ENCODE measurements at places on chromosomes 7 and 10. TPM values are rescaled to one million over a fixed set of nuclear protein-coding genes. Genes with fewer than 3 reads are reported as not detected.

GRCh38 chr10:28381466-28381865 is 78.6 kb upstream of the MPP7 start:
- DNase-seq: no peak

DNA sequence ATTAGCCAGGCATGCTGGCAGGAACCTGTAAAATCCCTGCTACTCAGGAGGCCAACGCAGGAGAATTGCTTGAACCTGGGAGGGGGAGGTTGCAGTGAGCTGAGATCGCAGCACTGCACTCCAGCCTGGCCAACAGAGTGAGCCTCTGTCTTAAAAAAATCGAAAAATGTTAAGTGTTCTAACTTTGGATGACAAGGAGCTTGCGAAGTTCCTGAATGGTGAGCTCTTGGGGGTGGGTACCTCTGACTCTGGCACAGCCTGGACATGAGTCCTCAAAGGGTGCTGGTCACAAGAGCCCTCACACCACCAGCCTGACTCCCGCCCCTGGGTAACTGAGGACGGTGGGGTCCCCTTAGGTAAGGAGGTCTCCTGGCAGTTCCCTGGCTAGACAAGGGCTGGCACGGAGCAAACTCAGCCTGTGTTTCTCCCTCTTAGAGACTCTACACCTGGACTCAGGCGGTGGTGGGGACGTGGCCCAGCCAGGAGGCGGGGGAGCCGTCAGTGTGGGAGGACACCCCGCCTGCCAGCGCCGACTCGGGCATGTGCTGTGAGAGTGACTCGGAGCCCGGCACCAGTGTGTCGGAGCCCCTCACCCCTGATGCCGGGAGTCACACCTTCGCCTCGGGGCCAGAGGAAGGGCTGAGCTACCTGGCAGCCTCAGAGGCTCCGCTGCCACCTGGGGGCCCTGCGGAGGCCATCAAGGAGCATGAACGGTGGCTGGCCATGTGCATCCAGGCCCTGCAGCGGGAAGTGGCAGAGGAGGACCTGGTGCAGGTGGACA is 24.1 kb downstream of the AMZ1 start:
- DNase-seq: no peak

DNA sequence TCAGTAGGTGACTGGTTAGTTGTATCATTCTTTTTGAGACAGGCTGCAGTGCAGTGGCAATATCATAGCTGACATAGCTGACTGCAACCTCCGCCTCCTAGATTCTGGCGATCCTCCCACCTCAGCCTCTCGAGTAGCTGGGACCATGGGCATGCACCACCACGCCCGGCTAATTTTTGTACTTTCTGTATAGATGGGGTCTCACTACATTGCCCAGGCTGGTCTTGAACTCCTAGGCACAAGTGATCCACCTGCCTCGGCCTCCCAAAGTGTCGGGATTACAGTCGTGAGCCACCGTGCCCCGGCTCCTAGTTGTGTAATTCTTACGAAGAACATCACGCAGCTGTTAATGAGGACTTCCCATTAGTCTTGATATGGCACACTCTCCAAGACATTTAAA is 123.4 kb upstream of the VKORC1L1 start:
- no peak for DNase-seq

DNA sequence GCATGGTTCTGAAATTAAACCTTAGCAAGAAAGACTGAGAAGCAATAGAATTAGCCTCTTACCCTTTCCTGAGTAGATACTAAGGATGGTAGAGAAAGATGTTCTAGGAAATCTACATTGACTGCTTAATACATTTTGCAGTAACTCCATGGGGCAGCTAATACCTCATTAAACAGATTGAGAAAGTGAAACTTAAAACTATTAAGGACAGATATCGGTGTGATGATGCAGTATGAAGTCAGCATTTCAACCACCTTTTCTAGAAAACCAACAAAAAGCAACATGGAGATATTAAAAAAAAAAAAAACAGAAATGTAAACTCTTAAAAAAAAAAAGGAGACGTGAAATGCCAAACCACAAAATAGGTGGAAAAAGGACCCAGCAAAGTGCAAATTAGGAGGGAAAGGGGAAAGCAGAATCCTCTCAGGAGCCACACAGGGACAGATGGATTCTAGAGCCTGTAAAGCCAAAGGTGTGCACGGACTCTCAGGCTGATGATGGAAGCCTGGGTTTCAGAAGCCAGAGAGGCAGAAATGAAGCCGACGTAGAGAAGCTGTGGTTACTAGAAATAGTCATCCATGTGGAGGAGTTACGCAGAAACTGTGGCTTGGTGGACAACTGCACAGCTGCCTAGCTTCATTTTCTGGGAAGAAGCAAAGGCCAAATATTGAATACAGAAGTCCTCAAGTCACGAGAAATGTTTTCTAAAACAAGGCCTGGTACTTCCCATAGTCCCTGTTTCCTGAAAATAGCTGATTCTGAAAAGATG is 38.1 kb upstream of the GPR141 start:
- DNase-seq: no peak

MYO1G gene
- polyA plus RNA-seq: 3.6 TPM

- no peak for DNase-seq
These were observed 195.0 kb upstream of the PLXNA4 start for GRCh38 chr7:132771301-132771730.

LRRD1 gene
- not detected for polyA plus RNA-seq

CYP26A1 gene
- polyA plus RNA-seq: not detected

DNA sequence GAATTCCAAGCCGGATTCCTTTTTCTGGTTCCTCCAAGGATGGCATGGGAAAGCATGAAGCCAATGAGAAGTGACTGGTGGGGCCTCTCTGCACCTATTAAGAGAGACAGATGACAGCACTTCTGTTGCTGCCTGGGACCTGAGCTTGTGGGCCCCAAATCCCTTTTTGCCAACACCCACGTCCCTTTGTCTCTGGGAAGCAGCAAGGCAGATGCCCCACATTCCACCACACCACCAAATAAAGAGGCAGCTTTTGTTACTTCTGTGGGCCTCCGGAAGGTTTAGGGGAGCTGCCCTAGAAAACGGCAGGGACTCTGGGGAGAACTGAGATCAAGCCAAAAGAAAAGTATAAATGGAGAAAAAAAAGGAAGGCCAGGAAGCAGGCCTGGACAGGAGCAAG is 3.4 kb downstream of the CCDC136 start:
- DNase-seq: no peak

DNAJC12 gene
- 3.1 TPM for polyA plus RNA-seq

DNA sequence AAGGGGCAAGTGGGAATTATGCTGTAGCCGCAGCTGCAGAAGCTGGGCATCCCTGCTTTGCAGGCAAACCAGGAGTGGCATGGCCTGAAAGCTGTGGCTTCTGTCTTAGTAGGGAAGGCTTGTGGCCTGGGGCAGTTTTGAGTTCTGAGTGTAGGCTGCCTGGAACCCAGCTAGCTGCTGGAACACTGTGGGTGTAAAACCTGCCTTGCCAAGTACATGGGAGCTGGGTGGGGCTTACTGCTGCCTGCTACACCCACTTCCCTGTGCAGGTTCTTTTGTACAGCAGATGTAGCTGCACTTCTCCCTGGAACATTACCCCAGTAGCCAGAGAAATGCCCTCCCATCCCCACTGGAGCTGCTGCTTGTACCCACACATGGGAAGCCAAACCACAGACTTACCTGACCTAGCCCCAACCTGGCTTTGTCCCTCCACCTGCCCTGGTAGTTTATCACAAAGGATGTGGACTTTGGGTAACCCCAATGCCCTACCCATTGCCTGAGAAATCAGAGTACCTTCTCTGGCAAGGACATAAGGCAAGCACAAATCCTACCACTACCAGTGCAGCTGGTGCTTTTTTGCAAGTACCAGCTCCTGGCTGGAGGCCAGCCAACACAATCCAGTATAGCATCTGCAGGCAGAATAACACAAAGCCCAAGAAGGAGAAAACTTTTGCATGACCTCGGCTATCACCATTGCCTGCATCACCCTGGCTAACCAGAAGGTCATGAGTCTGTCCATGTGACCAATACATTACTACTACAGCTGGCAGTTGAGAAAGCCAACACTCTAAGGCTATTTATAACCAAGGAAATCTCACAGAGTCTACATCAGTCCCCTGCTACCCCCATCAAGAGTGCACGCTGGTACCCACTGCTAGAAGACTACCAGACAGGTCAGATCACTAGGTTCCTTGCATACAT is 26.5 kb upstream of the PPP1R3A start:
- no peak for DNase-seq

DNA sequence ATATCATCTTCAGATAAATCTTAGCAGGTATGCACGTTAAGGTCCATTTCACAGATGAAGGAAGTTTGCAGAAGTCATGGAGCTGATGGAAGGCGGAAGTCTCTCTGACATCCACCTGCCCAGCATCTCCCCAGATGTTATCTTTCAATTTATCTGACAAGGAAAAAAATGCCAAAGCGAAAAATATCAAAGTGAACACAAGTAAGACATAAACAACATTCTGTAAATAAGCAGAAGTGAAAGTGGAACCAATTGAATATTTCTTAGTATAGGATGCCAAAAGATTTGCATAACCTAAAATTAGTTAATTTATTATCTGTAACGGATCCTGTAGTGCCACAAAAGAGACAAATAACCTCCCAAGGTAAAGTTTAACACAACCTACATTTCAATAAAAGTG is 73.6 kb upstream of the NEBL start:
- DNase-seq: no peak

DNA sequence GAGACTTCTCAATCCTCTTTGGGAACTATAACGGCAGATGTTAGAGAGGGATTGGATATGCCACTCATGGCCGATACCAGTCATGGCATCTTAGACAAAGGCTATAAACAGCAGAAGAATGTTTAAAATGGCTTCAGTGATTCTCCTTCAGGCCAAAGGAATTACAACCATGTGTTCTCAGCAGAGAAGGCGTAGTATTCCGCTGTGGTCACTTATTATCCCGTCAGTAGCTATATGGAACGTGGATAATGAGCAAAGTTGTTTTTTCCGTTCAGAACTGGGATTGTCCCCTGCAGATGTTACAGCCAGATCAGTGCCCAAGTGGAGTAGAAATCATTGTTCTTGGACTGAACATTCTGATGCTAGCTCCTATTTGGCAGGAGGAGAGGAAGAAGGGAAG is 43.1 kb downstream of the TEX36 start:
- DNase-seq: no peak

- DNase-seq: no peak
These were observed 219.7 kb downstream of the TRIL start for GRCh38 chr7:28738412-28738811.

- no peak for DNase-seq
These were observed 1110.6 kb downstream of the TYW1 start for GRCh38 chr7:68107261-68107660.

- no peak for DNase-seq
These were observed 84.5 kb downstream of the SRPK2 start for GRCh38 chr7:105304040-105304895.

GRCh38 chr10:97643441-97643985 is 3.0 kb downstream of the PI4K2A start:
- DNase-seq: no peak

VPS41 gene
- 20.3 TPM for polyA plus RNA-seq
